ENCODE measurements at places on chromosomes 1 and 21.
A peak's percentile ranks its signal among the peaks of the same experiment; 100 is the strongest.

DNA sequence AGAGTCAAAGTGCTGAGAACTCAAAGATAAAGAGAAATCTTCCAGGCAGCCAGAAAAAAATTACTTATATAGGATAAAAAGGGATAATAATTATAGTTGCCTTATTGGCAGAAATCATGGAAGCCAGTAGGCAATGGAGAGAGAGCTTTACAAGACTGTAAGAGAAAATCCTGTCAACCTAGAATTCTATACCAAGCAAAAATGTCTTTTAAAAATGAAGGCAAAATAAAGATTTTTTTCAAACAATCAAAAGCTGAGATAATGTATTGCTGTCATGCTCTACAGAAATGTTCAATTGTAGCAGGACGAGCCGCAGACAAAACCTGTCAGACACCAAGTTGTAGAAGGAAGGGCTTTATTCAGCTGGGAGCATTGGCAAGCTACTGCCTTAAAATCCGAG lies 26.8 kb upstream of the RAB4A start:
- DNase-seq, result no peak

- no peak for DNase-seq
Observed at GRCh38 chr1:227560393-227561173, 2.8 kb upstream of the ZNF678 start.

DNA sequence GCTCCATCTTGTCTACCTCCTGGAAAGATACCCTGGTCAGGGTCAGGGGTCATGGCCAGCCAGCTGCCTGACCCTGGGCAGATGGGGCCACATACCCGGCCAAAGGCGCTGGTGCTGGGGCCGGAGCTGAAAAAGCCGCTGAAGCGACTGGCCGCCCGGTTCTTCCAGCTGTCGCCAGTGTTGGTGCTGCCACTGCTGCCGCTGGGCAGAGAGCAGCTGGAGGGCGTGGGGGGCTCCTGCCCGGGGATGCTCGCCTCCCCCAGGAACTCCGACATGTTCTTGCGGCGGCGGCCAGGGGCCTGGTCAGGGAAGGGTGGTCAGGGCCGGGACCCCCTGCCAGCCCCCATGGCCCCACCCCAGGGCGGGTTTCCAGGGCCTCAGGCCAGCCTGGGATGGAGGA lies 7.2 kb upstream of the TNFRSF25 start:
- DNase-seq, result no peak

DNA sequence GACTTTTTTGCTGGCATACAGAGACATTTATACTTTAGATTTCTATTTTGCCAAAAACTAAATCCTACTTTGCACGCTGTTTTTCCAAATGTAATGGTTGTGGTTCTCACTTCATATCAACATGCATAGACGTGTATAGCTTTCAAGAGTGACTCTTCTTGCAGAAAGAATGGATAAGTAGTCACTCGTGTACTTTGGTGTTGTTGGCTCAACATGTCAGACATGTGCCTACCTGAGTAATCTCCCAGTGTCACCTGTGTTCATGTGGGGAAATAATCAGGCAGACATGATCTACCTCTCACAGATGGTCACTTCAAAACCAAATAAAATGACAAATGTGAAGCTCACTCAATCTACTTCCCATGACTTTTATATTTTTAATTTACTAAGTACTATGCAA lies 73.1 kb downstream of the GPR88 start:
- no peak for DNase-seq

- DNase-seq, result no peak
Observed at GRCh38 chr1:34785231-34785874, 4.3 kb downstream of the GJB3 start.

GRCh38 chr1:162297208-162297607 lies 79.4 kb downstream of the SPATA46 start:
- DNase-seq, result no peak

DNA sequence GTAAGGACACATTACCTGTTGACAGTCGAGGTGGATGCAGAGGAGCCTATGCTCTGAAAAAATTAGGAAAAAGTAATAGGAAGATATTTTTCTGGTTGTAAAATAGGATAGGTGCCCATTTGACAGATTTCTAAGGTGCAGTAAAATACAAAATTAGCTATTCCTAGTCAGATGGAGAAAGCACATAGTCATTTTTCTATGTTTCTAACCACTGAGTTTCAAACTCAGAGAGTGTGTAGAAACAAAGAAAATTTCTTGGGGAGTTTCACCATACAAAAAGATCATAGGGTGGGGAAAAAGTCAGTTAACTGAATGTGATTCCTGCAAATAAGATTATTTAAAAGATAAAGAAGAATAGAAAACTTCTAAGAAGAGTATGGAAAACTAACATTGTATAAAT lies 666.9 kb downstream of the KCNT2 start:
- no peak for DNase-seq

GRCh38 chr21:45542242-45542666 lies at the start of gene SLC19A1:
Gene SLC19A1, minus strand, starts transcription at chr21:45542440. Its CDS starts 4,481 bp downstream, at chr21:45537959.
- peak; percentile 55 for DNase-seq

GRCh38 chr1:34331020-34331926 lies 154.6 kb downstream of the C1orf94 start:
- DNase-seq, result peak; percentile 51

DNA sequence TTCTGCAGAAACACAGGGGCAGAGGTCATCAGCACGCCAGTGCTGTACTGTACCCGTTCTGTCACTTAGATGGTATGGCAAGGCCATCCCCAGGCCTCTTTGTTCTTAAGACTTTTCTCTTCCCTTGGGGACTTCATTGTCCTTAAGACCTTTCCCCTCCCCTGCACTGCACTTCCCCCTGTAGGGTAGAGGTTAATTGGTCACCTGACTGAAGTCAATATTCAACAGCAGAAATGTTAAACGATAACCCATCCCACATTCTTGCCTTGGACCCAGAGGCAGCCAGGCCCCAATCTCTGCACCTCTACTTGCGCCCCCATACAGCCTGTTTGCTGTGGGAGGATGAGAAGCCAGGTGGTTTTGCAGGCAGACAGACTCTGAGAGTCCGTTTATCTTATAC lies 10.2 kb downstream of the PHGDH start:
- no peak for DNase-seq

DNA sequence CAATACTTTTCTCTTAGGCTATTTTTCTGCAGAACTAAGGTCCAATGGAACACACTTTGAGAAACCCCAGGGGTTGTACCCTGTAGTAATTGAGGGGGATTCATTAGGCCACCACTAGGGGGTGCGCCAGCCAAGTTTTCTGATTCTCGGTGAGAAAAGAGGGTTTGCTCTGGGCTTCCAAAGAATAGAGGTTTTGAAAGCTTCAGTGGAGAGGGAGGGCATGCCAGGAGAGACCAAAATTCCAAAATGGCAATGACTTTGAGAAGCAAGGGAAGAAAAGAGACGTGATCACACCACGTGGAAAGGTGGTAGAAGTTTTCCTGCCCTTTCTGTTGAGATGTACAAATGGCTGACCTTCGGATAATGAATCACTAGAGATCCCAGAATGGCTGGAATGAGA lies 323.3 kb downstream of the RPS6KC1 start:
- DNase-seq, result peak; percentile 70

Data from umbilical cord (tissue), 2 donors.